ENCODE measurements at places on chromosomes 11 and 22.

DNA sequence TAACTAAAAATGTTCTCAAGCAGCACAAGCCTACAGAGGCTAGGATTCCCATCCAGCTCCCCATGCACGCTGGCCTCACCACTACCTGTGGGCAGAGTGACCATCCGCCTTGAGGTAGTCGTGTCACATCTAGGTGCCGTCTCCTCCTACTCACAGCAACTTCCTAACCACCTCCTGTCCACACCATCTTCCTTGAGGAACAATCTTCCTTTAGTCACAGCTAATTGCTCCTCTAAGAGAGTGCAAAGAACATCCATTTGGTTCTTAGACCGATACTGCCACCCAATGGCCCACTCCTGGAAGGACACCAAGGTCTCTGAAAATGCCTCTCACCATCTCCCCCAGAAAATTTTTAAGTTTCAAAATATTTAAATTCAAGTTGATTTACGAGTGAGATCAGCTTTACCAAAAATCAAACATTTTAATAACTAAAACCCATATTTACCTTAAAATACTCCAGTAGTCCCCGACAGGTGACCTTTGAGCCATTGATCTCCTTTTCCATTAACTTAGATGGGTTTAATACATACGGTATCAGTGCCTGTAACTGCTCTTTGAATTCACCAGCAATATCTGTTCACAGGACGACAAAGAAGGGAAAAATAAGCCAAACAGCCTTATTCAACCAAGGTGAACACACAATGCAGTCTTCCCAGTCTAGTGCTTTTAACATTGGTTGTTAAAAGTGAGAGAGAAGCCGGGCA is 21.7 kb upstream of the PLAAT3 start:
- DNase-seq = peak; percentile 57

DNA sequence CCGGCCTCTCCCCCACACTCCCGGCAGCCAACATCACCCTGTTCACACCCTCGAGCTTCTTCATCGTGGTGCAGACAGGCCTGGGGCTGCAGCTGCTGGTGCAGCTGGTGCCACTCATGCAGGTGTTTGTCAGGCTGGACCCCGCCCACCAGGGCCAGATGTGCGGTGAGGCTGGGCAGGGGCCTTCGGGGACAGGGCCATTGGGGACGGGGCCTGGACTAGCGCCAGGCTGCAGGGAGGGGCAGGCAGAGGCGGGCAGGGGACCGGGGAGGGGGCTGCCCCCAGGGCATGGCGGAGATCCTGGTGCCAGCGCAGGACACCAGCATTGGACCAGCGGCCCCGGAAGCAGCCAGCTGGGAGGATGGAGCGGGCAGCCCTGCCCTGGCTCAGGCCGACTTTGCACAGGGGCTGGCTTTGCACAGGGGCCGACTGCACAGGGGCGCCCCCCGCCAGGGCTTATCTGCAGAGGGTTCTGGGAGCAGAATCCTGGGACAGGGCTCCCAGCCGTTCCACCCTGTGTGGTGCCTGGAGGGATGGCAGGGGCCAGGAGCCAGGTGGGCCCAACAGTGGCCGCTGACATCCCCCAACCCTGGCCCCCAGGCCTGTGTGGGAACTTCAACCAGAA is 8.6 kb downstream of the MUC5B start:
- DNase-seq = no peak

GRCh38 chr11:35354644-35355043 is 64.7 kb downstream of the SLC1A2 start:
- DNase-seq = no peak

GRCh38 chr11:87353771-87354345 is 316.1 kb downstream of the TMEM135 start:
- no peak for DNase-seq

GRCh38 chr22:50714631-50715179 is 23.3 kb upstream of the ACR start:
- no peak for DNase-seq

- DNase-seq = no peak
Measured at GRCh38 chr11:67119585-67120391, 725 bp downstream of the KDM2A start.

- DNase-seq = no peak
Measured at GRCh38 chr11:83948200-83948599, 662.0 kb upstream of the CCDC90B start.

All from left kidney (tissue), 8 donors.